ENCODE measurements at places on chromosomes 7 and 10. TPM values are rescaled to one million over a fixed set of nuclear protein-coding genes. Genes with fewer than 3 reads are reported as not detected.

The NSUN6 gene
- total RNA-seq = 33.5 TPM

The MACC1 gene
- total RNA-seq = 35.2 TPM

The CCDC3 gene
- total RNA-seq = 32.4 TPM

The LRRC72 gene
- total RNA-seq = not detected

The SLC29A3 gene
- total RNA-seq = 22.4 TPM

The LIPF gene
- not detected for total RNA-seq

The SPDYE8 gene
- total RNA-seq = not detected

The GPNMB gene
- total RNA-seq = 93.6 TPM

The ZEB1 gene
- 58.3 TPM for total RNA-seq

The CALML3 gene
- total RNA-seq = not detected

The CRYGN gene
- not detected for total RNA-seq

The TMEM229A gene
- total RNA-seq = 0.42 TPM

The MYL10 gene
- not detected for total RNA-seq

The LDB1 gene
- 82.4 TPM for total RNA-seq

The MYO1G gene
- total RNA-seq = 6.0 TPM
